ENCODE measurements at places on chromosomes 11 and 22.

DNA sequence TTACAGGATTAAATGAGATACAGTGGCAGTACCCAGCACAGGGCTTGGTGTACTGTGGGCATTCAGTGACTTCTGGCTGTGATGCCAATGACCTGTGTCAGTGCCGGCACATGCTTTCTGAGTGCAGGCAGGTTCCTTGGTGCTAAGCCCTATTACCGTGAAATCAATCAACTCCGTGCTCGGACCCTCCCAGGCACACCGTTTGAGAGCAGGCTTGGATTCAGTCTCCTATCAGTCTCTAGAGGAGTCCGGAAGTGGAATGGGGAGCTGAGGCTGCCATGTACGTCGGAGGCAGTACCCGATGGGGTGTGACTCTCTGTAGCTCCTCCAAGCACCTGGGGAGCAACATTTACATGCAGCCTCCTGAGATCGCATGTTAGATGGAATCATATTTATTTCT is 42.6 kb downstream of the CACNG2 start:
- DNase-seq: no peak

GRCh38 chr11:61690706-61691379 is 10.7 kb downstream of the DAGLA start:
- no peak for DNase-seq

- DNase-seq: no peak
Observed at GRCh38 chr11:27716835-27717234, 16.6 kb upstream of the BDNF start.

GRCh38 chr11:46981436-46981835 is 44.9 kb downstream of the CSTPP1 start:
- no peak for DNase-seq

DNA sequence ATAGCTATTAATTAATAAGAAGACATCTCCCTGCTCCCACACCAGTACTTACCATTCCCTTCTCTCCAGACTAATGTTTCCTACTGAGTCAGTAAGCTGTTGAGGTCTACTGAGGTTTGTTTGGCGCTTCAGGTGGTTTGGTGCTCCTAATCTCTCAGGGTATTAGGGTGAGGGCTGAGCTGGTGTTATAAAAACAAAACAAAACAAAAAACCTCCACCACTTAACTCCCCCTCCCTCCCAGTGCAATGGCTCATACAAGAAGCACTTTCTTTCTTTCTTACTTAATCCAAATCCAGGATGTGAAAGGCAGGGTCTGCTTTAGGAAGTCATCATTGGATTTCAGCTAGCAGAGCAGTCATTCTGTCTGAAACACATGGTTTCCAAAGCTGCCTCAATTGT is 15.3 kb downstream of the CSTPP1 start:
- DNase-seq: no peak

GRCh38 chr11:65066805-65067291 is 8.5 kb upstream of the NAALADL1 start:
- DNase-seq: no peak

DNA sequence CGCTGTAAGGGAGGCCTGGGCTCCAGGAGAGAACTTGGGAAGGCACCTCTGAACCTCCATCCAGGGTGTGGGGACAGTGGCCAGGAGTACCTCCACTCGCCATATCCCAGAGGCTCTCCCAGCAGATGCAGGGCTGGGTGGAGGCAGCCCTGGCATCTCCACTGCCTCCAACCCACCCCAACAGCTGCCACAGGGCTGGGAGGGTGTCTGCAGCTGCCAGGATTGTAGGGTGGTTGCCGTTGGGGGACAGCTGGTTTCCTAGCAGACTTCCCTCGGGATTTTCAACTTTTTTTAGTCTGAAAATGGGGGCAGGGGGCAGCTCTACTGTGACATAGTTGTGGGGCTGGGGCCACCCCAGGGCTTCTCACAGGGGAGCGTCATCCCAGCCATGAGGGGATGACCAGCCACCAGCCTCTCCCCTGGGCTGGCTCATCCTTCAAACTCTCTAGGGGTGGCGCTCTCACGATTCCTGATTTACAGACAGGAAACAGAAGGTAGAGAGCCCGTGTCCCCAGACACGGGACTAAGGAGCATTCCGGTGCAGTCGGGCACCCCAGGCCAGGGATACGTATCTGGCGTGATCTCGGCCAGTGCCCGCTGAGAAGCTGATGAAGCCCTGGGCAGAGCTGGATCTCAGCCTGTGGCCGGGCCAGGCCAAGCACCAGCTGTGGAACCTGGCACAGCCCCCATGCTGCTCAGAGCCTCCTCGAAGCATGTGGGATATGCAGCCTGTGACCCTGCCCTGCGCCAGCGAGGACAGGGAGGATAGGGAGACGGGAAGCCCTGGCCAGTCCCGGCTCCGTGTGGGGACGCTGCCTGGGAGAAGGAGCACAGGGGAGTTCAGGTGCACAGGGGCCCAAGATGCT is 9.9 kb downstream of the PRR5 start:
- DNase-seq: no peak

- no peak for DNase-seq
Observed at GRCh38 chr11:112087212-112087611, 539 bp downstream of the SDHD start.

DNA sequence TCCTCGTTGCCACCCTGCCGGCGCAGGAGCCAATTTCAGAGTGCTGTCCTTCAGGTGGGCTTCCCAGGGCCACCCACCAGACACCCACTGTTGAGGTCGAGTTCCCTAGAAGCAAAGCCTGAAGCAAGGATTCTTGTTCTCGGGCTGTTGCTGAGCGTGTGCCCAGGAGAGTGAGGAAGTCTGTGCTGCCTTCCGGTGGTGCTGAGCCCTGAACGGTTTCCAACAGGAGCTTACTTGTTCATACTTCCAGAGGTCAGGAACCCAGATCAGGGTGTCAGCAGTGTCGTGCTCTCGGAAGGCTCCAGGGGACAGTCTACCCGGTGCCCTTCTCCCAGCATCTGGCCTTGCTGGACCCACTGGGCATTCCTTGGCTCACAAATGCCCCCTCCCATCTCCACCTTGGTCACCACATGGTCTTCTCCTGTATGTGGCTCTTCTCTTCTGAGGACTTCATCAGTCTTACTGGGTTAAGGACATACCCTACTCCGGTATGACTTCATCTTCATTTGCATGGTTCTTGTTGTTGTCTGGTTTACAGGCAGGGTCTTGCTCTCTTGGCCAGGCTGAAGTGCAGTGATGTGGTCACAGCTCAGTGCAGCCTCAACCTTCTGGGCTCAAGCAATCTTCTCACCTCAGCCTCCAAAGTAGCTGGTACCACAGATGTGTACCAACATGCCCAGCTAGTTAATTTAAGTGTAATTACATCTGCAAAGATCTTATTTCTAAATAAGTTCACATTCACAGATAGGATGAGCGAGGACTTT is 11.2 kb downstream of the SLC25A1 start:
- DNase-seq: no peak

- DNase-seq: no peak
Observed at GRCh38 chr11:35841733-35842132, 102.1 kb upstream of the LDLRAD3 start.

DNA sequence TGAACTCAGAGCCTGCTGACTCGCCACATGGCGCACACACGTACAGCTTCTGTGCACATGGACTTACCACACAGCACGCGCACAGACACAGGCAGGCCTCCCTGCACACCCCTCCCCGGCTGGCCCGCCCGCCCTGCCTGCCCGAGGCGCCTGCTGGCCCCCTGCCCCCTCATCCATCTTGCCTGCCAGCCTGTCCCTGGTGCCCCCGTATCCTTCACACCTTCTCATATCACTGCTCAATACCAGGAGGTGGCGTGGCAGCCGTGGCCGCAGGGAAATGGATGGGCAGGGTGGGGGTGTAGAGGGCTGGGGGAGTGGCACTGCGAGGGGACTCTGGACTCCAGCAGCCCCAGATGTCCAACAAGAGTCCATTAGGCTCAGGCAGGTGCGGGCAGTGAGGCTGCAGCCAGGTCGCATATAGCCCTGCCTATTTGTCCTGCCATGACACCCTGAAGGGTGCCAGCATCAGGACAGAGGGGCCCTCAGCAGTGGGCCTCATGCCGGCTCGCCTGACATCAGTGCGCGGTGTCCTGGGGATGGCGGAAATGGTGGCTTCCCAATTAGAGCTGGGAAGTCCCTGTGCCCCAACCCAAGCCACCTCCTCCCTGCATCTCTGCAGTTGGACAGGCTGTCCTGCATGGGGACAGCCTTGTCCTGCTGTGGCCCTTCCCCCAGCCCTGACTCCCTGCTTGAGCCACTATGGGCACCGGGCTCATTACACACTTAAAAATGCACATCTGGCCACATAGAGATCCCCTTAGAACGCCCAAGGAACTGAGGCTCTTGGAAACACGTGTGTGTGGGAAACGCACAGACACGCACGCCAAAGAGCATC is 2.0 kb upstream of the TBX10 start:
- DNase-seq: no peak

GRCh38 chr11:79547256-79547655 is 106.4 kb upstream of the TENM4 start:
- DNase-seq: no peak

- DNase-seq: no peak
Observed at GRCh38 chr11:7651700-7652099, 21.6 kb downstream of the CYB5R2 start.

GRCh38 chr22:43129426-43130425 is 13.5 kb downstream of the MCAT start:
- DNase-seq: no peak

- DNase-seq: no peak
Observed at GRCh38 chr11:16226245-16226644, 130.1 kb downstream of the SOX6 start.

DNA sequence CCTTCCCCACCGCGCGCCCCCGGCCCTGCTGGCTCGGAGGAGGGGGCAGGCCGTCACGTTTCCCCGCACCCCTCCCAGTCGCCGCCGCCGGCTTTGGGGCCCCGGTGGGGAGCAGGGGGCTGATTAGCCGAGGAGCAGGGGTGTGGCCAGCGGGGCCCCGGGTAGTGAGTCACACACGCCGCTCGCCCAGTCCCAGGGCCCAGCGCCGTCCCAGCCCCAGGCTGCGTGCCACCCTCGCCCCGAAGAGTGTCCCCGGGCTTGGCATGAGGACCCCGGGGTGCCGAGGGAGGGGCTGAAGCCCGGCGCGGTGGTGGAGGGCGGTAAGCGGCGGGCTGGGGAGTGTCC is 34.4 kb downstream of the PRDM11 start:
- no peak for DNase-seq

GRCh38 chr11:115590254-115590653 is 86.0 kb upstream of the CADM1 start:
- DNase-seq: no peak

DNA sequence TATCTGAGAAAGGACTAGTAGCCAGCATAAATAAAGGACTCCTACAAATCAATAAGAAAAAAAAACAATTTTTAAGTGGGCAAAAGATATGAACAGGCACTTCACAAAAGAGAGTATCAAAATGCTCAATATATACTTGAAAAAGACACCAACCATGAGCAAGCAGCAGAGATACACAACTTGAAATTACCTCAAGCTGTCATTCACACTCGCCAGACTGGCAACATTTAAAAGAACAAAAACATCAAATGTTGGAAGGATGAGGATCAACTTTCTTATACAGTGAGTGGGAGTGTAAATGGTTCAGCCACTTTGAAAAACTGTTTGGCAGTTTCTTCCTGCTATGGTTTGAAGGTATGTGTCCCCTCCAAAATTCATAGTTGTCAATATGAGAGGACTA is 23.9 kb upstream of the ELFN2 start:
- no peak for DNase-seq

- DNase-seq: no peak
Observed at GRCh38 chr11:96322775-96323641, 20.0 kb downstream of the MAML2 start.

GRCh38 chr22:49011379-49011768 is 816.3 kb downstream of the BRD1 start:
- no peak for DNase-seq

DNA sequence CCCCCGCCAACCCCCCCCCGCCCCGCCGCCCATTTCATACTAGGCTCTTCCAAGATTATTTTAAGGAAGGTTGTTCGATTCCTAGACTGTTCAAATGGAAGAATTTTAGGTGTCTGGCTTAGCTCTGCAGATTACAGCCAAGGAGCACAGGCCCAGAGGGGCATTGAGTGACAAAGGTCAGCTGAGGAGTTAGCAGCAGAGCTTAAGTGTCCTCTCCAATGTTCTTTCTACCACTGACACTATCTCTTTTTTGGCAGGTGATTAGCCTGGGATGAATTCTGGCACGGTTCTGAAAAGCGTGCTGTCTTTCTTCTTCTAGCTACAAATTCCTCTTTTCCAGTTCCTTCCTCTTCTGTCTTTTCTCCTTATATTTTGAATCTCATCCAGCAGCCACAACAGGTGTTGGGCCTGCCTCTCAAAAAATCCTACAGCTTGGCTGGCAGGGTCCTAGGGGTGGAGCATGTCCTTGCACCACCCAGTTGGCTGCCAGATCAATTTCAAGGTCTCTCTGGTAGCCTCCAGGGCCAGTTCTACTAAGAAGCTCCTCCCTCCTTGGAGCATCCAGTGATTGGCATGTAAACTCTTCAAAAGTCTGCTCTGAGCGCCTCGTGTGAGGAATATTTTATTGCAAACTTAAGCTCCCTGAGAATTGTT is 23.0 kb downstream of the KCNE3 start:
- no peak for DNase-seq

GRCh38 chr11:111770581-111771134 is 4.5 kb upstream of the PPP2R1B start:
- DNase-seq: no peak

- no peak for DNase-seq
Observed at GRCh38 chr11:124863137-124863825, 2.0 kb upstream of the ROBO3 start.

- no peak for DNase-seq
Observed at GRCh38 chr22:49566141-49566541, 261.5 kb downstream of the BRD1 start.

DNA sequence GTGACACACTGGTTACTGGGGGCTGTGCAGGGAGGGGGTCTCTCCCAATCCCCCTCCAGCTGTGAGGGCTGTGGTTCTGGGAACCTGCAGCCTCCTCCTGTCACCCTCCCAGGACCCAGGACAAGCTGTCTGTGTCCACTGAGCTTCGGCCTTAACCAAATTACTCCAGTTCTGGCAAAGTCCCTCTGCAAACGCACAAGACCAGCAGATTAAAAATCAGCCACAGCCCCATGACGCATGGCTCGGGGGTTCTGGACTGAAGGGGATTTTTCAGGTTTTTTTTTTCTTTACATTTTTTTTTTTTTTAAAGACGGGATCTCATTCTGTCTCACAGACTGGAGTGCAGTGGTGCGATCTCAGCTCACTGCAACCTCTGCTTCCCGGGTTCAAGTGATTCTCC is 32.2 kb upstream of the A4GALT start:
- DNase-seq: no peak

DNA sequence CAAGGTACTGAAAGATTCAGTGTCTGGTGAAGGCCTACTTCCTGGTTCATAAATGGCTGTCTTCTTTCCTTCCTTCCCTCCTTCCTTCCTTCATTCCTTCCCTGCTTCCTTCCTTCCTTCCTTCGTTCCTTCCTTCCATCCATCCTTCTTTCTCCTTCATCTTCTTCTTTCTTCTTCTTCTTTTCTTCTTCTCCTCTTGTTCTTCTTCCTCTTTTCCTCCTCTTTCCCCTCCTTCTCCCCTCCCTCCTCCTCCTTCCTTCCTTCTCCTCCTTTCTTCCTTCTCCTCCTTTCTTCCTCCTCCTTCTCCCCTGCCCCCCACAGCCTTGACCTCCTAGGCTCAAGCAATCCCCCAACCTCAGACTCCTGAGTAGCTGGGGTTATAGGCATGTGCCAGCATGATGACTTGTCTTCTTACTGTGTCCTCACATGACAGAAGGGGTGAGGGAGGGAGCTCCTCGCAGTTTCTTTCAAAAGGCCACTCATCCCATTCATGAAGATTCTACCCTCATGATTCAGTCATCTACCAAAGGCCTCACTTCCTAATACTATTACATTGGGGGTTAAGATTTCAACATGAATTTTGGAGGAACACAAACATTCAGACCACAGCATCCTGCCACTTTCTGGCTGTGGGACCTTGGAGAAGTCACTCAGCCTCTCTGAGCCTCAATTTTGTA is 22.6 kb upstream of the CCDC134 start:
- no peak for DNase-seq
